ENCODE measurements at places on chromosomes 7 and 10. TPM values are rescaled to one million over a fixed set of nuclear protein-coding genes. Genes with fewer than 3 reads are reported as not detected.

The SYCE1 gene
- total RNA-seq = not detected

The SMO gene
- total RNA-seq = 5.0 TPM

The ACBD7 gene
- 3.1 TPM for total RNA-seq

The TAS2R4 gene
- total RNA-seq = 0.85 TPM

The SFRP4 gene
- 0.04 TPM for total RNA-seq

The PIK3CG gene
- 12.2 TPM for total RNA-seq

The CFAP70 gene
- total RNA-seq = 0.28 TPM

The VWC2 gene
- not detected for total RNA-seq

The AKR1C1 gene
- 10.5 TPM for total RNA-seq

The NPFFR1 gene
- total RNA-seq = not detected

The ELFN1 gene
- 1.2 TPM for total RNA-seq

The CPN1 gene
- total RNA-seq = not detected

The MBL2 gene
- not detected for total RNA-seq

The UNCX gene
- not detected for total RNA-seq

The ORC5 gene
- 175 TPM for total RNA-seq

The ZPBP gene
- not detected for total RNA-seq

The USP6NL gene
- 19.2 TPM for total RNA-seq

The CCDC7 gene
- total RNA-seq = 11.4 TPM

The SFTPA1 gene
- total RNA-seq = not detected

The SPDYE2 gene
- total RNA-seq = not detected

The PNLIP gene
- not detected for total RNA-seq

The OR13A1 gene
- not detected for total RNA-seq

The JAZF1 gene
- total RNA-seq = 5.5 TPM

The TRIL gene
- total RNA-seq = 0.33 TPM

The OSBPL3 gene
- total RNA-seq = 28.2 TPM

The SYT15 gene
- 0.21 TPM for total RNA-seq

The TMEM139 gene
- not detected for total RNA-seq

The GDF10 gene
- not detected for total RNA-seq

The LIPM gene
- total RNA-seq = not detected

The WDFY4 gene
- total RNA-seq = 7.1 TPM

The COL13A1 gene
- 33.6 TPM for total RNA-seq

The CDC14C gene
- not detected for total RNA-seq

The PAPOLB gene
- total RNA-seq = 0.04 TPM

The MMP21 gene
- 0.07 TPM for total RNA-seq

The FRMD4A gene
- 80.0 TPM for total RNA-seq

The MRC1 gene
- 2.4 TPM for total RNA-seq

The COL1A2 gene
- 19.1 TPM for total RNA-seq

The KAZALD1 gene
- total RNA-seq = 1.1 TPM

The EPO gene
- total RNA-seq = not detected

The PRSS37 gene
- not detected for total RNA-seq

The OTUD1 gene
- total RNA-seq = 4.9 TPM

The PNLIPRP1 gene
- not detected for total RNA-seq

The C7orf33 gene
- total RNA-seq = not detected

The C7orf57 gene
- total RNA-seq = 0.11 TPM

The GIMAP7 gene
- total RNA-seq = 72.0 TPM

The ASB10 gene
- total RNA-seq = not detected

The TYW1B gene
- total RNA-seq = 8.9 TPM

The INA gene
- 0.13 TPM for total RNA-seq

The TACR2 gene
- total RNA-seq = 0.07 TPM

The SCART1 gene
- total RNA-seq = 0.73 TPM

The SLC35G1 gene
- 4.4 TPM for total RNA-seq

The ANK3 gene
- 12.4 TPM for total RNA-seq

The FRMPD2 gene
- total RNA-seq = not detected

The MASTL gene
- 18.9 TPM for total RNA-seq

The FAM180A gene
- not detected for total RNA-seq

The FOXP2 gene
- total RNA-seq = not detected

The CPED1 gene
- total RNA-seq = 1.5 TPM

The RAB19 gene
- 0.33 TPM for total RNA-seq

The GDF2 gene
- not detected for total RNA-seq

The CRYGN gene
- total RNA-seq = not detected
